ENCODE measurements at places on chromosomes 16 and 17.

DNA sequence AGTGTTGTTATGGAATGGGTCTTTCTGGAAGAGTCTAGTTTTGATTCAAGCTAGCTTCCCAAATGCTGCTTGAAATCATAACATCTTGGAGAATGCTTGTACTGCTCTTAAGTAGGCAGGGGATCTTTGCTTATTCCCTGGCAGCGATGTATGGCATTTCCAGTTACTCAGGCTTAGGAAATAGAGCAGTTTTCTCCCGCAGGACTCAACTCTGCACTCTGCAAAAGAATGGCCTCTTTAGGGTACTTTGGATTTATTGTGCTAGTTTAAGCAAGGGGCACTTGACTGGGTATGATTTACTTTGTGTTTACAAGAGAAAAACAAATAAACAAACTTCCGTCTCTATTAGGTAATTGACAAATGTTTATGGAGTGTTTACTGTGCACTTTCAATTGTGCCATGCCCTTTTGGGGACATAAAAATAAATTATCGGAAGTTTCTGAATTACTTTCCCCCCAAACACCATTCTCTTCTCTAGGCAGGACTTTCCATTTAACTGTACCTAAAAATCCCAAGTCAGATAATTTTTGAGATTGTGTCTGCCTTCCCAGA, 164.0 kb downstream of the MAP2K6 start:
- DNase-seq: no peak

DNA sequence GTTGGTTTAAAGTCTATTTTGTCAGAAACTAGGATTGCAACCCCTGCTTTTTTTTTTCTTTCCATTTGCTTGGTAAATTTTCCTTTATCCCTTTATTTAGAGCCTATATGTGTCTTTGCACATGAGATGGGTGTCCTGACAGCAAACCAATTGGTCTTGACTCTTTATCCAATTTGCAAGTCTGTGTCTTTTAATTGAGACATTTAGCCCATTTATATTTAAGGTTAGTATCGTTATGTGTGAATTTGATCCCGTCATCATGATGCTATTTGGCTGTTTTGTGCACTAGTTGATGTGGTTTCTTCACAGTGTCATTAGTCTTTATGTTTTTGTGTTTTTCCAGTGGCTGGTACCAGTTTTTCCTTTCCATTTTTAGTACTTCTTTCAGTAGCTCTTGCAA, 127.7 kb upstream of the ZNF267 start:
- DNase-seq: no peak

GRCh38 chr16:23801378-23801777, 34.4 kb upstream of the PRKCB start:
- peak; percentile 61 for DNase-seq

DNA sequence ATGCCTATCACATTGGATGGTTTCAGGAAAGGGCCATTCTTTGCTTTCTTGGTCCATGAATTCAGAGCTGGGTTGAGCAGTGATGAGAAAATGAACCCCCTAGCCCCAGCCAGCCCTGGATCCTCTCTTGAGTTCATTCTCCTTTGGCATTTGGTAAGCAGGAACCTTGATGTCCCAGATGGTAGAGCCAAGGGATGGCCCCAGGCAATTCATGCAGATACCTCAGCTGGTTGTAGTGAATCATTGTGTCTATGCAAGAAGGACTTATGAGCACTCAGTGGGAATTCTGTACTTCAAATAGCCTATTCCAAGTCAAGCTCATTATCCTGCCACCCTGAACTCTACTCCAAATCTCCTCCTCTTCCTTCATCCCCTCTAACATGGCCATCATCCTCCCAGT, 412.7 kb downstream of the UTP18 start:
- DNase-seq: no peak

DNA sequence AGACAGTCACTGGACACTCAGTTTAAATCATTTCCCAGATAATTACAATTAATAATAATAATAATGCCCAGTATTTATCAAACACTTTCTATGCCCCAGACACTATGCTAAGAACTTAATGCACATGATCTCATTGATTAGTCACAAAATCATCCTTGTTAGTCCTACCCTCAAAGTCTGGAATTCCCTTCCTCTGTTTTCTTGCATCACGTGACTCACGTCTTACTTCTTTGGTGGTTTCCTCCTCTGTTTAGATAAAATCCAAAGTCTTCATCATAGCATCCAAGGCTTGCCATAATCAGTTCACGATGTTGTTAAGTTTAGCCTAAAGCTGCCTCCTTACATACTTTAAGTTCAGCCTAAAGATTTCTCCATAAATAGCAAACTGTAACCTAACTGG, 471.9 kb downstream of the PMP22 start:
- DNase-seq: no peak

- no peak for DNase-seq
Observed at GRCh38 chr16:15759070-15759469, 97.8 kb downstream of the MYH11 start.

All from stimulated activated CD8-positive, alpha-beta memory T cell treated with anti-CD3 and anti-CD28 coated beads, Interleukin-4, amount 100 ng/mL, for 1 hour (primary cell).